Activated CD4-positive, alpha-beta memory T cell treated with anti-CD3 and anti-CD28 coated beads for 36 hours (primary cell): ENCODE measurements at places on chromosomes 1 and 21. TPM values are rescaled to one million over a fixed set of nuclear protein-coding genes. Genes with fewer than 3 reads are reported as not detected.

The SOAT1 gene
- total RNA-seq = 42.9 TPM

DNA sequence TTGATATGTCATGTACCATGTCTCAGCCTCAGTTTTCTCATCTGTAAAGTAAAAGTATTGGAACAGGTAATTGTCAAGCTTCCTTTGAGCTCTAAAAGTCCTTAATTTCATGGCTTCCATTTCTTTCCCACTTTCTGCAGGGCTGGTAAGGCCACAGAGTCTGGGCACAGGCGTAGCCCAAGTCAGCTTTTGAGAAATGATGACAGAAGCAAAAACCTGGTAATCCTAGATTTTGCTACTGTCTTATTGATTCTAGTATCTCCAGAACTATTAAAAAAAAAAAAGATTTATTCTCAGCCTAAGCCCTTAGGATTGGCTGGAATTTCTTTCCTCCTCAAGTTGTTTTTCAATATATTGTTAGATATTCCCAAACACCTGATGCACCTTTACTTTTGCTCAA lies 31.3 kb downstream of the PLXNA2 start:
- H3K4me1 ChIP-seq = no peaks in the 10 kb centered on the region
- DNase-seq = no peak
- no peaks in the 10 kb centered on the region for H3K36me3 ChIP-seq
- H3K27ac ChIP-seq = no peak overlapping the region

DNA sequence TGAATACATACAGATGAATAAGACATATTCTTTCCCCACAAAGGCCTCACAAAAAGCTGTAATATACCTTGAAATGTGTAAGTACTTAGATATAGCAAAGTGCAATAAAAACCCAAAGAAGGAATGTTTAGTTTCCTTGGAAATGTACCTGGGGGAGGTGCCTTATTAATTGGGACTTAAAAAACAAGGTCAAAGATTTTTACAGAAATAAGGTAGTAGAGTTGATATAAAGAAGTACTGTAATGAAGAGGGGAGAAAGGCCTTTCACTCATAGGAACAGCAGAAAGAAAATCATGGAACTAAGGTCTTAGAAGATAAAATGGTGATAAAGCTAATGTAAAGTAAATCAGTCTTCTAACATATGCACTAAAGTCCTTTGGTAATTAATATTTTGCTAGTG lies 153.9 kb upstream of the B3GALT2 start:
- no peak overlapping the region for H3K4me3 ChIP-seq
- H3K4me1 ChIP-seq = peaks cover 6% of the 10 kb centered on the region
- H3K27ac ChIP-seq = no peak overlapping the region
- DNase-seq = no peak
- no peaks in the 10 kb centered on the region for H3K36me3 ChIP-seq
- H3K27me3 ChIP-seq = no peaks in the 10 kb centered on the region

- no peak overlapping the region for H3K27ac ChIP-seq
- H3K36me3 ChIP-seq = no peaks in the 10 kb centered on the region
- no peak for DNase-seq
- no peaks in the 10 kb centered on the region for H3K27me3 ChIP-seq
- H3K4me1 ChIP-seq = peaks cover 6% of the 10 kb centered on the region
These were observed 15.5 kb upstream of the JAK1 start for GRCh38 chr1:64981601-64982533.

The TFF2 gene
- not detected for total RNA-seq

DNA sequence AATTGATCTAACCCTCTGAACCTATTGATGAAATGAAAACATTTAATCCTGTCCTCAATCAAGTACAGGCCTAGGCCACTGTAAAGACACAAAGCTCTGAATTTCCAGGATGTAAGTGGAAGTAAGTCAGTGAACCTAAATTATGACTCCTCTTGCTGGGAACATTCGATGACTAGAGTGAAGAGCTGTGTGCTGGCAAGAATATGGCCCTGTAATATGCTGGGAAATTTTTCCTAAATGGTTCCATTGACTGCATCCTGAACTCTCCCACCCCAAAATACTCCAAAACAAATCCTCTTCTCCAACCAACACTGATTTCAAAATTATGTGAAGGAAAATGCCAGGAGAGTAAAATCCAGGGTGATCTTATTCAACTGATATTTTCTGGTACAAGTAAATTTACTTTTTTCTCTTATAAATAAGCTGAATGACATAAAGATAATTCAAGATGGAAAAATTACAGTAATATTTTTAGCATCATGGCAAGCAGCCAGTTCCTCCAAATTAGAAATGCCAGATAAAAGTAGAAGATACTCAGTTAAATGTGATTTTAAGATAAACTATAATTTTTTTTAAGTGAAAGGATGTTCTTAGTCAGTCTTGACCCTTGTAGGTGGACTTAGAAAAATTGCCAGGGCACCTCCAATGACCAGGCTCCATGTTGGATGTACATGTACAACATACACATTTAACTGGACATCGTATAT lies 269.4 kb downstream of the PTGER3 start:
- no peak overlapping the region for H3K4me3 ChIP-seq
- H3K27ac ChIP-seq = no peak overlapping the region
- DNase-seq = no peak
- H3K27me3 ChIP-seq = no peaks in the 10 kb centered on the region
- no peaks in the 10 kb centered on the region for H3K36me3 ChIP-seq

- no peak overlapping the region for H3K27ac ChIP-seq
- H3K4me1 ChIP-seq = peaks cover 38% of the 10 kb centered on the region
- no peak overlapping the region for H3K4me3 ChIP-seq
- H3K36me3 ChIP-seq = no peaks in the 10 kb centered on the region
- DNase-seq = no peak
- peaks cover 38% of the 10 kb centered on the region for H3K27me3 ChIP-seq
These were observed 3.5 kb downstream of the TGFB2 start for GRCh38 chr1:218348628-218349071.

DNA sequence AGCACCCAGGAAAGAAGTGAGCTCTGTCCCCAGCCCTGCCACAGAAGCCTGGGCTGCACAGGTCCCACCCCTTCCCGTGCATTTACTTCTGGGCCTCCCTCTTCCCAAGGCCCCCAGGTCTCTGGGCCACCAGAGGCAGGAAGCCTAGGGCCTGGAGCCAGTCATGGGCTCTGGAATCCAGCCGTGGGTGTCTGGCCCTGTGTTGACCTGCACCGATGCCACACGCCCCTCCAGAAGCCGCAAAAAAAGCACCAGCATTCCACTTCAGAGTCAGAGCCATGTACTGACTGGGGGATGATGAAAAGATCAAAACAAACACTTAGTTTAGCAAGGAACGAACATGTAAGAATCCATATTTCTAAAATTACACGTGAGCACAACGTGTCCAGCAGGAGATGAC lies 141.7 kb downstream of the NPHP4 start:
- H3K4me1 ChIP-seq = no peaks in the 10 kb centered on the region
- peaks cover 5% of the 10 kb centered on the region for H3K27me3 ChIP-seq
- no peaks in the 10 kb centered on the region for H3K36me3 ChIP-seq
- no peak for DNase-seq

DNA sequence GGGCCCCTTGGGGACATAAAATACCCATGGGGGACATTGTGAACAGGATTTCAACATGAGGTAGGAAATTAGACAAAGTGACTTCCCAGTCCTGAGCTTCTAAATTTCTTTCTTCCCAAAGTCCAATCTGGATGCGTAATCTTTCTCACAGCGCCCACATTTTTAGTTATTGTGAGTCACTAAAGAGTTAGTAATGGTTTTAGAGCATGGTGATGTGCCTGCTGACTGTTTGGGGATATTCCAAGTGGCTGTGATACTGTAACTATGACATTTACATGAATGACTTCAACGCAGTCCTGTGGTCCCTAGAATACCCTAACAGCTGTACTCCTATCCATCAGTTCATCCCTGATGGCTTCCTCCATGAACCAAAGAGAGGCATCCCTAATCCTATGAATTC lies 224.0 kb upstream of the COA6 start:
- peaks cover 2% of the 10 kb centered on the region for H3K36me3 ChIP-seq
- peaks cover 25% of the 10 kb centered on the region for H3K4me1 ChIP-seq
- DNase-seq = no peak

DNA sequence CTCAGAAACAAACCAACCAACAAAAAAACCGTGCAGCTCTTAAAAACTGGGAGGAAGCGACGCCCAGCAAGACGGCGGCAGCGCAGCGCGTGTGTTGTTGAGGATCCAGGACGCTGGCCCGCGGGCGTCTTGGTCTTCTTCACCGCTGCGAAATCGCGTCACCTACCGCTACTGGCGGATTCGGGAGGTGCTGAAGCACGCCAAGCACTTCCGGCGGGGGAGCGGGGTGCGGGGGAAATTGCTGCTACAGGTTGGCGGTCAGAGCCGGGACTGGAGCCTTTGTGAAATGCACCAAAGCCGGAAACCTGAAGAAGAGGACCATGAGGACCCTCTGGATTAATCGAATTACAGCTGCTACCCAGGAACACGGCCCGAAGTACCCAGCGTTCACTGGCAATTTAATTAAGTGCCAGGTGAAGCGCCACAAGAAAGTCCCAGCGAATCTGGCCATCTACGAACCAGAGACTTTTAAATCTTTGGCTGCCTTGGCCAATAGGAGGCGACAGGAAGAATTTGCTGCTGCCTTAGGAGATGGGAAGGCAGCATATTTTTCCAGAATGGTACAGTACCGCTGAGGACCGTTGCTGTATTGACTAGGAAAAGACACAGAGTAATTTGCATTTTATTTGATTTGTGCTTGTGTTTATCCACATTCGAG lies 11.9 kb upstream of the RIPPLY3 start:
- no peaks in the 10 kb centered on the region for H3K36me3 ChIP-seq
- H3K4me1 ChIP-seq = peaks cover 5% of the 10 kb centered on the region
- H3K4me3 ChIP-seq = peak overlapping the region; percentile 41

GRCh38 chr1:7010534-7011200 lies 225.4 kb downstream of the CAMTA1 start:
- no peak overlapping the region for H3K4me3 ChIP-seq
- no peaks in the 10 kb centered on the region for H3K4me1 ChIP-seq
- no peaks in the 10 kb centered on the region for H3K36me3 ChIP-seq
- no peak for DNase-seq
- H3K27me3 ChIP-seq = no peaks in the 10 kb centered on the region
- no peak overlapping the region for H3K27ac ChIP-seq

DNA sequence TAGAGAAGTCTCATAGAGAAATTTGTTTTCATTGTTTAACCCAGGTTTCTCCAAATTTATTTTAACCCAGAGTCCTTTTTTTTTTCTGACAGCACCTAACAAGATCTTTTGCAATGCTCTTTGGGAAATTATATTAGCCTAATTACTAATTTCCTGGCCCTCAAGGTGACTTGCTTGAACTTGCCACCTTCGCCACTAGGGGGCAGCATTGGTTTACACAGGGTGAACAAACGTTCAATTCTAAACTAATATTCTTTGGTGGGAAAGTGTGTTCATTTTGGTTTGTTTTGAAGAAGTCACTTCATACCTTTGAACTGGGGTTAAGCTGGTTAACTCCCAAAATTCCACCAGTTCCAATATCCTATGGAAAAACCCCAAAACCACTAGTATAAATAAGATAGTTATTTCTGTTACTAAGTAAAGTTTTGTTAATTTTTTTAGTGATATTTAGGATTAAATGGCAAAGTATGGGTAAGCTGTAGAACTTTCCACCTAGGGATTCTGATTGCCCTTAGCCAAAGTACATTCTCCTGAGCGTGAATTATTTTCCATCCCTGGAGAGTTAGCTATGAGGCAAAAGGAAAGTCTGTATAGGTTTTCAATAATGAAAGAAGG lies 13.0 kb downstream of the CCDC190 start:
- H3K36me3 ChIP-seq = no peaks in the 10 kb centered on the region
- H3K4me1 ChIP-seq = no peaks in the 10 kb centered on the region
- peak; percentile 80 for DNase-seq
- no peak overlapping the region for H3K4me3 ChIP-seq
- no peak overlapping the region for H3K27ac ChIP-seq

The KCNA3 gene
- total RNA-seq = 25.6 TPM

GRCh38 chr1:145985502-145986439 lies 10.6 kb downstream of the TXNIP start:
- H3K4me3 ChIP-seq = peak overlapping the region; percentile 23
- peaks cover 39% of the 10 kb centered on the region for H3K4me1 ChIP-seq
- H3K27me3 ChIP-seq = no peaks in the 10 kb centered on the region
- DNase-seq = no peak
- H3K27ac ChIP-seq = peak overlapping the region; percentile 88

DNA sequence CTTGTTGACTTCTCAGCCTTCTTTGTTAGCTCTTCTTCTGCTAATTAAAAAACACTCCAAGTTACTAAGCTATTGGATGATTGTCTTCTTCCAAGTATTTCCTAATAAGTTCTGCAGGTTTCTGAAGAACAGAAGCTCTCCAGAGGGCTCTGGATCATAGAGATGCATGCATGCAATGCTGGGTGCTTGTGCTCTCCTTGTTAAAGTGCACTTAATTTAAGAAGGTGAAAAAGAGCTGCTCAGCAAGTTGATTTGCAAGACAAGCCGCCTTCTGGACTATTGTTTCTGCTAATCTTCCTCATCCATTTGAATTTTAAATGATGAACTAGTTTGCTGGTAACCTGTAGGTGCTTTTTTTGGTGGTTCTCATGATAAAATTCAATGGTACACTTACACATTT lies 16.1 kb downstream of the RRP15 start:
- no peak overlapping the region for H3K4me3 ChIP-seq
- H3K4me1 ChIP-seq = peaks cover 16% of the 10 kb centered on the region
- no peak overlapping the region for H3K27ac ChIP-seq
- no peaks in the 10 kb centered on the region for H3K27me3 ChIP-seq

The ITLN1 gene
- not detected for total RNA-seq

DNA sequence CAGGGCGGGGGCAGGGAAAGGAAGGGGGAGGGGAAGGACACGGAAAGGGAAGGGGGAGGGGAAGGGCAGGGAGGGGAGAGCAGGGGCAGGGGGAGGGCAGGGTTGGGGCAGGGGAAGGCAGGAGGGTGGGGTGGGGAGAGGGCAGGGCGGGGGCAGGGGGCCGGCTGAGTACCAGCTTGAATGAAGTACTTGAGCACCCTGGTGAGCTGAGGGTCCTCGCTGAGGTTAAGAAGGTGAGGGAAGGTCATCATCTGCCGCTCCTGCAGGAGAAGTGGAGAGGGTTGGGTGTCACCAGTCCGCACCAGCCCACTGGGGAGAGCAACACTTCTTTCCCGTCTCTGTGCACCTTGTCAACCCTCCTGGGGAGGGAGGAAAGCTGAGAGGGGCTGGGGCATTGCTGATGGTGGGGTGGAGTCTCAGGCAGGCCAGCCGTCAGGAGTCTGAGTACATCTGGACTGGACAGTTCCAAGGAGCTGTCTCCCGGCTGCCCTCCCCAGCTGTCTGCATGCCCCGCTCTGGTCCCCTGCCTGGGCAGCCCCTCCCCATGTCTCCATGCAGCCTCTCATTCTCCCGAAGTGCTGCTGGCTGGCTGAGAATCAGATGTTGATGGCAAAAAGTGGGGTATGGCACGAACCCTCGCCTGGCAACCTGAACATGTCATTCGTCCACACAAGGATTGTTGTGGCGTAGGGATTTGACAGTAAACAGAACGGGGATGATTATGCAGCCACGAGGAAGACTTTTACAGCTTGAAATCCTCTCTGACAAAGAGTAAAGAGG lies 70.0 kb downstream of the SCCPDH start:
- no peak overlapping the region for H3K27ac ChIP-seq
- peaks cover 4% of the 10 kb centered on the region for H3K27me3 ChIP-seq
- no peaks in the 10 kb centered on the region for H3K36me3 ChIP-seq

The NOTCH2 gene
- total RNA-seq = 57.2 TPM

The WNT2B gene
- 0.05 TPM for total RNA-seq

The DMBX1 gene
- total RNA-seq = 0.12 TPM
